Kidney epithelial cell (primary cell): ENCODE measurements at places on chromosomes 11 and 22. TPM values are rescaled to one million over a fixed set of nuclear protein-coding genes. Genes with fewer than 3 reads are reported as not detected.

Gene DDT
- 123 and 126 TPM in 2 replicates for total RNA-seq

Gene OR8D4
- total RNA-seq = not detected in 2 replicates

Gene TRPC6
- not detected in 2 replicates for total RNA-seq

Gene HNRNPUL2
- 12.8 and 14.3 TPM in 2 replicates for total RNA-seq

Gene TNNT3
- total RNA-seq = not detected in 2 replicates

Gene EP300
- 37.4 and 58.2 TPM in 2 replicates for total RNA-seq

Gene KRTAP5-11
- total RNA-seq = not detected in 2 replicates
